ENCODE measurements at places on chromosomes 12 and 14.

DNA sequence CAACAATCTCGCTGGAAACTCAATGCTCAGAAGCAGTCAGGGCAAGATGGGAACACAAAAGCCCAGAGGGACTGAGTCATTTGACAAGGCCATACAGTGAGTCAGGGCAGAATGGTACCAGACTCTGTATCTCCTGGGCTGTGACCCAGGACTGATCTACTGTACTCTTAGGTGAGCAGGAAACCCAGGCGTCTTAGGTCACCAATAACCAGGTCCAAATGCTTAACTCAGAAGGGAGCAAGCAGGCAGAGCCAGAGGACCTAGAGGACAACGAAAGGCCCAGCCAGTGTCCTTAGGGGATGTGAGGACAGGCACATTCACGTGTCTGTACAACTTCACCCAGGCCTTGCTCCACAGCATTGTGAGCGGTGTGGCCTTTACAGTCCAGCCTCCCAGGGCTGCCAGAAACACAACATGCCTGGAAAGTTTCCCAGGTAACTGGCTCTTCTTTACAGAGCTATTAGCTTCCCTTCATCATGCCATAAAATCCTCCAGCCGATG lies 69.9 kb downstream of the ARL6IP4 start:
- DNase-seq = no peak

DNA sequence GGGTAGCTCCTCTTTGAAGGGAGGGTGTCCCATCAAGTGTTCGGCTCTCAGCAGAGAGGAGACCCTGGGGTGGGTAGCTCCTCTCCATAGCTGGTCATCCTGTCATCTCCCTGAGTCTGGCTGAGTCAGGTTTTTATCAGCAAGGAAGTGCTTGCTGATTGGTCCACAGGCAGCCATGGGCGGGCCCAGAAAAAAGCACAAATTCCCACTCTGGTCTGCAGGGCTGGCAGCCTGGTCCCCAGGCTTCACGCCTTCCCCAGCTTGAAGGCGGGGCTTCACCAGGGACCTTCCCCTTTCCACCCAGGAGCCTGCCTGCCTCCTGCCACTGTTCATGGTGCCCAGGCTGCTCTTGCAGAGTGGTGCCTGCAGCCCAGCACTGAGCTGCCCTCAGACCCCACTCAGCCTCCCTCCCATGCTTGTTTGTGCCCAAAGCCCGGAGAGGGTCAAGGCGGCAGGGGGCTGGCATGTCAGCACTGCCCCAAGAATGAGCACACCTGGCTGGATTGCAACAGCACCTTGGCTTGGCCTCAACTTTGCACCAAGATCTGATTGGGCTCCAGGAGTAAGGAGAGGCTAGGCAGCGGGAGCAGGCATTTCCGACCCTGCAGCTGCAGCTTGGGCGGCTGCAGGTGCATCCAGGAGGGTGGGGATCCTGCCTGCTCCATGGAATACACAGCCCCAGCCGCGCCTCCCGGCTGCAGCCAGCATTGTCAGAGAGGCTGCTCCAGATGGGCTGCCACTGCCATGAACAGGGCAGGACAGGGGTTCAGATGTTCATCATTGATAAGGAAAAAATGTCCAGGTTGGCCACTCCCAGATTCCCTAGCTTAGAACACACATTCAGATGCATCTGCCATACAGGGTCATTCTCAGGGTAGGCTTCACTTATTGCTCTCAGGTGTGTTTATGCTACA lies 22.0 kb upstream of the WDR89 start:
- no peak for DNase-seq

DNA sequence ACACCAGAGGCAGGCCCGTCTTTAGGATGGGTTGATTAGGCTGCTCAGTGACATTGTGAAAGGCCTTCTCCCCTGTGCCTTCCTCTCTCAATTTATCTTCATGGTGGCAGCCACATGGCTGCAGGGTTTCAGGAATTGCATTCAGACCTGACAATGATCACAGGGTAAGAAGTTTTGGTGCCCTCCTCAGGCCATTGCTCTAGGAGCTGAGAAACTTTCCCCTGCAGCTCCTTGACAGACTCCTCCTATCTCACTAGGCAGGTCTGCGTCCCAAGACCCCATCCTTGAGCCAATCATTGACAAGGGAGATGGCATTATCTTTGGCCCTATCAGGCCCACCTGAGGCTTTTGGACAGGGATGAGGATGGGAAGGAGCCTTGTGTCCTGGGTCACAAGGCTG lies 57.4 kb upstream of the ANO4 start:
- no peak for DNase-seq

DNA sequence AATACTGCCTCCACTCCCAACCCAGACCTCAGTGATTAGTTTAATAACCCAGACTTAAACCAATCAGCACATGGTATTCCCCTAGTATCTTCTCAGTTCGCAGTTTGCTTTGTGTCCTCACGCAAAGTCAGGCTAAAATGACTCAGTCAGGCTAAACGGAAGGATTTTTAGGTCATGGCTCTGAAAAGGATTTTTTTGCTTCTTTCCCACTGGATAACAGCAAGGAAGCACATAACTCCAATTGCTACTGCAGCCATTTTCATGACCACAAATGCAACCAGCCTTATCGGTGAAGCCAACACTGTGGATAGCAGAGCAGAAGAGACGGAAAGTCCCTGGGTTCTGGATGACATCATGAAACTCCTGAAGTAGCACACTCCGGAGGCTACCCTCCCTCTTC lies 67.7 kb downstream of the ZC3H14 start:
- DNase-seq = no peak

DNA sequence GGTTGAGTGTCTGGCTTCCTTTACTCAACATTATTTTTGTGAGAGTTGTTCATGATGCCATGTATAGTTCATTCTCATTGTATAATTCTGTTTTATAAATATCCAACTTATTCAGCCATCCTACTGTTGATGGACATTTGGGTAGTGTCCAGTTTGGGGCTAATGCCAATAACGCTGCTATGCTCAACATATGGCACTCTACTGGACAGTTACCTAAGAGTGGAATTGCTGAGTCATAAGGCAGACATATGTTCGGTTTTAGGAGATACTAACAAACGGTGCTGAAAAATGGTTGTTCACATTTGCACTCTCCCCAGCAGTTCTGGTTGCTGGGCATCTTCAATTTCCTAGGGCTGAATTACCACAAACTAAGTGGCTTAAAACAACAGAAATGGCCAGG lies 28.7 kb upstream of the P2RX4 start:
- DNase-seq = no peak
